Left colon (tissue), 2 donors: ENCODE measurements at places on chromosomes 3 and 15. TPM values are rescaled to one million over a fixed set of nuclear protein-coding genes. Genes with fewer than 3 reads are reported as not detected.

The CAMK2N2 gene
- total RNA-seq, result 0.39 TPM

GRCh38 chr3:13322324-13322723, 97.8 kb downstream of the NUP210 start:
- no peak for DNase-seq

DNA sequence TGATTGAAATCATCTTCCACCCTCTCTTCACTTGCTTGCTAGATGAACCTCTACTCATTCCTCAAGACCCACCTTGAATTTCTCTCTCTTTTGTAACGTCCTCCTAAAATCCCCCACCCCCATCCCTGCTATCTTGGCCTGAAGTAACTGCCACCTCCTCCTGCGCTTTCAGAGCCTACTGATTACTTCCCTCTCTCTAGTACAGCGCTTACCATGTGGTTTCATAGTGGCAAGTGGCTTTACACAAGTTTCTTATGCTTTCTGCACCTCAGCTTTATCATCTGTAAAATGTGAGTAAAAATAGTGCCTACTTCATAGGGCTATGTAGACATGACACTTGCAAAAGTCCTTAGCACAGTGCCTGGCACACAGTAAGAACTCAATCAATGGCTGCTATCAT, 28.7 kb upstream of the DAZL start:
- DNase-seq, result no peak

The EOGT gene
- 14.2 TPM for total RNA-seq

DNA sequence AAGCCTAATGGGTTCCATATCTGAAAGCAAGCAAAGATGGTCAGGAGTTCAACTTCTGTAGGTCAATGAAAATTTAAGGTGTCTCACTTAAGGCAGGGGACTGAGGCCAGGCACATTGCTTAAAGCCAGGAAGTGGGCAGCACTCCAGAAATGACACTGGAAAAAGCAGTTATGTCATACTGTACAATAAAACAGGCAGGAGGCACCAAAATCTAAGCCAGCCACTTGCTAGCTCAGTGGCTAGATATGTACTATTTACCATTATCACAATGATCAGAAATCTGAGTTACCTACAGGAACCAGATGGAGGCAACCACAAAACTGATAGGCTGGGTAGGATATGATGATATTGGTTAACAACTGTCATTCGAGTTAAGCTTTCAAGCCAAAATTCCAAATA, 57.3 kb downstream of the FRMD5 start:
- peak; percentile 24 for DNase-seq

- no peak for DNase-seq
Measured at GRCh38 chr3:141093397-141093796, 42.2 kb downstream of the SPSB4 start.

The CCDC51 gene
- total RNA-seq, result 21.2 TPM

DNA sequence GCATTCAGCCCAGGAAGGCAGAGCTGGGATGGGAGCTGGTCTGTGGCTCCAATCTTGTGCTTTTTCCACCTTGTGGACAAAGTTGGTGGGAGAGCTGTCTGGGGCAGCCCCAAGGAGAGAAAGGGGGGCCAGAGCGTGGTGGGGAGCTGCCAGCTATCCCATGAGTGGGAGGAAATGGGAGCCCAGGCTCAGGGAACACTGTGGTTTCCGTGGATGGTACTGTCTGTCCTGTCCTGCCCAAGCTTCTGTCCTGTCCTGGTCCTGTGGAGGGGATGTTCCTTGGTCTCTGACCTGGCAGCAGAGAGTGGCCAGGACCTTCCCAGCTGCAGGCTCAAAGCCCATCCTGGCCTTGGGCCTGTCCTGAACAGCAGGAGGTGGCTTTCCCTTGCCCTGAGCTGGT, 72.6 kb upstream of the SEC13 start:
- no peak for DNase-seq

GRCh38 chr15:47718497-47719437, 1.5 kb downstream of the SEMA6D start:
- peak; percentile 44 for DNase-seq

DNA sequence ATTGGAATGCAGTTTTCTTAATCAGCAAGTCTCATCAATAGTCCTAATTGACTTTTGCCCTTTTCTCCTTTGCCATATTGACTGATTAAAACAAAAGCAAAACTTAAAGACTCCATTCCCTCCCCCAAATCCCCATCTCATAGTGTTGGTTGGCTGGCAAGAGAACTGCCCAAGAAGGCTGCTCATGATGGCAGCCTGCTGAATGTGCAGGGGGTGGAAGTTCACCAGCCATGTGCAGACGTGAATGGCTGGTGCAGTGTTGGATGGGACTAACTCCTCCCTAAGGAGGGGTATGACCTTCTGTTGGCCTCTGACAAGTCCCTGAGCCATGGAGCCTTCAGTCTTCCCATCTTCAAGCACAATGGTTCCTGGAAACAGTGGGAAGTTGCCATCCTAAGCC, 7.0 kb downstream of the SMAD3 start:
- no peak for DNase-seq

- DNase-seq, result no peak
Measured at GRCh38 chr15:60651734-60652141, 172.8 kb upstream of the ICE2 start.

- DNase-seq, result no peak
Measured at GRCh38 chr3:115292131-115292530, 145.0 kb upstream of the ZBTB20 start.

DNA sequence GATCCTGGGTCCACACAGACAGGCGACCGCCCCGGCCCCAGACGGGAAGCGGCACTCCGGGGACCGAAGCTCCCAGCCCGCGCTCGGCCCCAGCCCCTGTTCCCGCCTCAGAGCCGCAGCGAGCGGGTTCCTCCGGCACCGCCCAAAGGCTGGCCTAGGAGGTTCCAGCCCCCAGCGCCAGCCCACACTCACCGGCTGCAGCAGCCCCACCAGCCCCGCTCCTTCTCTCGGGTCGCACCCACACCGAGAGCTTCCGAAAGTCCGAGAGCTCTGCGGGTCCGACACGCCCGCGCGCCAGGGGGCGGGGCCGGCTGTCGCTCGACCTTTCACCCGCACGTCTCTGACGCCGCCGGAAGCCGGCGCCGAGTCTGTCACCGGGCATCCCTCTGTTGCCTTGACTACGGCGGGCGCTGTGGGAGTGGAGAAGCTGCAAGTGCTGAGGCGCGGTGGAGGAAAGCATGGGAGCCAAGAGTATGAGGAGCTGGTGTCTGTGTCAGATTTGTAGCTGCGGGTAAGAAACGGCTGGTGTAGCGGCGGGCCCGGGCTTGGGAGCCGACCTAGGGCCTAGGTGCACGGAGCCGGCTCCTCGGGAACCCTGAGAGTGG, at the start of the genes EFL1 and SAXO2:
Gene EFL1, minus strand, starts transcription at position 313 of the 605 bp plus-strand sequence. CDS start 956 bp downstream, outside the sequence.
Gene SAXO2, plus strand, starts transcription at position 397 of the 605 bp plus-strand sequence. Its CDS starts 62 bp downstream, at position 459.
- peak; percentile 90 for DNase-seq

GRCh38 chr15:60316961-60317360, 80.8 kb downstream of the ANXA2 start:
- DNase-seq, result no peak

DNA sequence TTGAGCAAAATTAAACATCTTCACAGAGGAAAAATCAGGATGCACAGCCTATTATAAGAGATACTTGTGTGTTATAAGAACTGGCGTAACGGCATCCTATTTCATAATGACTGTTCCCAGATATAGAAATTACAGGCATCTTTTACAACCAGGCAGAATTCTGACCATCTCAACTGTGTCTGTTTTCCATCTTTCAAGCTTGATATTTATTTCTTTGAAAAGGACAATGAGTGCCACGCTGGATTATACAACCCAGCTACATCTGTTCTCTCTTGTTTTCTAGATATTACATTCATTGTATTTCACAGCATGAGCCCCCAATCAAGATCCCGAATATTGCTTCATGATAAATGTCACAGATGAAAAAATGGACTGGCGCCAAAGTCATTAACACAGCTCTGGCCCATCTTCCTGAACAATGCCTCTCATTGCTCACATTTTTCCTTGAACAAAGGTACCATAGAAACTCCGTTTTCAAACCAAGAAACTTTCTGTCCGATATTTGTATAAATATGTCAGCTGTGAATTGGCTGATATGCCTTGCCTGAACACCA, 420.6 kb downstream of the TBL1XR1 start:
- no peak for DNase-seq

- no peak for DNase-seq
Measured at GRCh38 chr3:119697394-119697793, 5.4 kb upstream of the CFAP91 start.
